Aorta (tissue), 5 donors: ENCODE measurements at places on chromosomes 6 and 20. TPM values are rescaled to one million over a fixed set of nuclear protein-coding genes. Genes with fewer than 3 reads are reported as not detected.
A peak's percentile ranks its signal among the peaks of the same experiment; 100 is the strongest.

The SLCO4A1 gene
- 14.6 TPM for total RNA-seq

The ULBP1 gene
- not detected for total RNA-seq

The LINC00237 gene
- total RNA-seq = not detected

The TTLL9 gene
- total RNA-seq = 0.81 TPM

The SULF2 gene
- total RNA-seq = 145 TPM

DNA sequence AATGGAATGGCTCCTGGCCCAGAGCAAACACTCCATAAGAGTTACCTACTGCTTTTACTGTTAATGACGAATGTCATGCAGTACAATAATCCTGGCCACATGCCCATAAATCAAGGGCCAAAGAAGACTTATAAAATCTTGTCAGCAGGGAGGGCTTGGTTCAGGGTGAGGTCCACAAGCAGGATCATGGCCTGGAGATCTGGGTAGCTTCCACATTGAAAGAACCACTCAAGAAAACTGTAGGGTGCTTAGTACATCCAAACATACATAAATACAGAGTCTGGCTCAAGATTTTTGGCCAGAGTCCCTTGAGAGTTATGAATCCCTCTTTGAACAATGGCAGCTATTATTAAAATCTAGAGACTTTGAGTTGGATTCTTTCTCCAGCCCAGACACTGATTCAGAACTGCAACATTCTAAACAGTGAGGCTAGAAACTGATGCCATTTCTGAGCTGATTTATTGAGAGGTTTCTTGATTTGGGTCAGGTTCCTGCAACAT, 188.7 kb downstream of the CDC5L start:
- no peak for DNase-seq

- DNase-seq = no peak
Observed at GRCh38 chr6:81938991-81939732, 186.7 kb upstream of the TENT5A start.

DNA sequence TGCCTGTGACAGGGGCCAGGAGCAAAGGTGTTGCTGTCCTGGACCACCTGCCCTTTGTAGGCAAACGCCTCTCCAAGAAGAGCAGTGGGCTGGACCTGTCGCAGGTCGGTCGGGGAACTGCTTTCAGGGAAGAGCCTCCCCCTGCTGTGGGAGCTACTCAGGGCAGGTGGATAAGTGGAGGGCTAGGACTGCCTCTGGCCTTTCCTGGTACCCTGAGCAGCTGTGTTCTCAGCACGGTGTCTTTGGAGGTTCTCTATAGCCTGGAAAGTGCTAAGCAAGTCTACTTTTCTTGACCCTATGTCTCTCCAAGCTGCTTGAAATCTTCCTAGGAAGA, 35.0 kb downstream of the BPIFB1 start:
- no peak for DNase-seq

DNA sequence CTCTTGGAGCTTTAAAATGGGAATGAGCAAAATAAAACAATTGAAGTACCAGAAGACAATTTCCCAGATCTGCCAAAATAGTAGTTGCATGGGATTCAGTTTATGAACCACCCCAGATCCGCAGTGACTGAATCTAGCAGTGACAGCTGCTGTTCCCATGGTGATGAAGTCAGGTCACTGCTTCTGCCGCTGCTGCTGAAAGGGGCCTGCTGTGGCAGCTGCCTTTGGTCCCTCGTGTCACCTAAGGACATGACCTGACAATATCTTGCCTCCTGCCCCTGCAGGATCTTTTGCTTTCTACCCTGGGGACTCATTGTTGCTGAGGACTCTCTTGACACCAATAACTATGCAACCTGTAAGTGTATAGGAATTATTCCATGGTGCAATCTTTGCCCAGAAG, 34.3 kb upstream of the OGFRL1 start:
- no peak for DNase-seq

DNA sequence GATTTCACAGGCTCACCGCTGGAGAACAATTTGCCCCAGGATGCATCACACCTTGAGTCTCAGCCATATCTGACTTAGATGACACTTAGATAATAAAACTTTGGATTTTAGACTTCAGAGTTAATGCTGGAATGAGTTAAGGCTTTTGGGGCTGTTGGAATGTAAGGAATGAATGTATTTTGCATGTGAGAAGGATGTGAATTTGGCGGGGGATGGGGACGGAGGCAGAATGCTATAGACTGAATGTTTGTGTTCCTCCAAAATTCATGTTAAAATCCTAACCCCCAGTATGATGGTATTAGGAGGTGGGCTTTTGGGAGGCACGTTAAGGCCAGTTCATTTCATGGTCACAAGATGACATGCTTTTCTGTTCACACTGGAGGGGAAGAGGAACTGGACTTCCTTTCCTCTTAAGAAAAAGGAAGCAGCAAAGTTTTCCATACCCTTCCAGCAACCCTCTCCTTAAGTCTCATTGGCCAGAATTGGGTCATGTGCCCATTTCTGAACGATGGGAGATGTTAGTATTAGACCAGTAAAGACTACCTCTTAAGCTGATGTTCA, 5.8 kb upstream of the SRXN1 start:
- no peak for DNase-seq

- peak; percentile 98 for DNase-seq
Observed at GRCh38 chr20:46406200-46406985, at the start of gene ELMO2. TSS of gene ELMO2 (minus strand) at chr20:46406615. CDS start at chr20:46394482, 12,133 bp downstream.
